ENCODE measurements at places on chromosomes 5 and 9.
A peak's percentile ranks its signal among the peaks of the same experiment; 100 is the strongest.

GRCh38 chr5:133947431-133947841, 21.0 kb downstream of the C5orf15 start:
- DNase-seq = no peak
- H3K27ac ChIP-seq = no peak overlapping the region
- peaks cover 4% of the 10 kb centered on the region for H3K4me1 ChIP-seq
- H3K4me3 ChIP-seq = no peak overlapping the region

DNA sequence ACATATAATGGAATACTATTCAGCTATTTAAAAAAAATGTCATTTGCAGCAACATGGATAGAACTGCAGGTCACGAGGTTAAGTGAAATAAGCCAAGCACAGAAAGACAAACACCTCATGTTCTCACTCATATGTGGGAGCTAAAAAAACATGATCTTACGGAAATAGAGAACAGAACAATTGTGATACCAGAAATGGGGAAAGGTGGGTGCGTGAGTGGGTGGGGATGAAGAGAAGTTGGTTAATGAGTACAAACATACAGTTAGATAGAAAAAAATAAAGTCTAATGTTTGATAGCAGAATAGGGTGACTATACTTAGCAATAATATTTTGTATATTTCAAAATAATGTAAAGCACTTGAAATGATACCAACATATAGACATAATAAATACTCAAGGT, 38.7 kb downstream of the FAM114A2 start:
- no peak for DNase-seq
- H3K36me3 ChIP-seq = peaks cover 45% of the 10 kb centered on the region
- H3K4me3 ChIP-seq = no peak overlapping the region
- H3K27ac ChIP-seq = no peak overlapping the region
- no peaks in the 10 kb centered on the region for H3K27me3 ChIP-seq
- H3K4me1 ChIP-seq = no peaks in the 10 kb centered on the region

DNA sequence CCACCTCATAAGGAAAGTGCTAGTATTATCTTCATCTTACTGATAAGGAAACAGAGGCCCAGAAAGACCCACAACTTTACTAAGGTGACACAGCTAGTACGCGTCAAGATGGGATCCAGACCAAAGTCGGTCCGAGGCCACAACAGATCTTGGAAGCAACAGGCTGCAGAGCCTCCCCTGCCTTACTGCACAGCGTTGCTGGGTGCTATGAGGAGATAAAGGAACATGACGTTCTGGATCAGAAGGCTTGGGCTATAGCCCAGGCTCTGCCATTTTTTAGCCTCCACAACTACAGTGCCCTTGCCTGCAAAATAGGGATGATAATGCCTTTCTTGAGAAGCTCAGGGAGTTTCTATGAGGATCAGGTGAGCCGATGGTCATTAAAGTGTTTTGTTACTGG, 144.1 kb downstream of the NMUR2 start:
- H3K4me1 ChIP-seq = no peaks in the 10 kb centered on the region
- DNase-seq = no peak
- no peaks in the 10 kb centered on the region for H3K36me3 ChIP-seq
- H3K4me3 ChIP-seq = no peak overlapping the region
- peaks cover 13% of the 10 kb centered on the region for H3K27me3 ChIP-seq
- no peak overlapping the region for H3K27ac ChIP-seq

DNA sequence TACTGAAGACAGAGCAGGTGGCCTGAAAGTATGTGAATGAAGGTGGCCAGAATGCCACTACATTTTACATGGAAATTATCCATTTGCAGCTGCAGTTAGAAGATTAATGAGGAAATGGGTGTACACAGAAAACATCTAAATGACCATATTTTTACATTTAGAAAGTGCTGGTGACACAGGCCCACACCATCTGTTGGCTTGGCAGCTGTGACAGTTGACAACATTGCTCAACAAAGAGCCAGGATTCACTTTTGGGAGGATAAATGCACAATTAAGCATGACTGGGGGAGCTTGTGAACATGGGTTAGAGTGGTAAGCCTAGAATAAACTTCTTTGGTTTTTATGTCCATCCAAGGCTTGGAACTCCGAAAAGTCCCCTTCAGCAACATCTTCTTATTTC, 360.5 kb downstream of the KCTD16 start:
- H3K4me1 ChIP-seq = no peaks in the 10 kb centered on the region
- H3K27me3 ChIP-seq = no peaks in the 10 kb centered on the region
- no peak overlapping the region for H3K27ac ChIP-seq
- no peak for DNase-seq

- no peak for DNase-seq
- H3K4me1 ChIP-seq = no peaks in the 10 kb centered on the region
- H3K27ac ChIP-seq = no peak overlapping the region
- peaks cover 56% of the 10 kb centered on the region for H3K36me3 ChIP-seq
- no peaks in the 10 kb centered on the region for H3K27me3 ChIP-seq
Measured at GRCh38 chr5:154010660-154011059, 28.1 kb downstream of the FAM114A2 start.

DNA sequence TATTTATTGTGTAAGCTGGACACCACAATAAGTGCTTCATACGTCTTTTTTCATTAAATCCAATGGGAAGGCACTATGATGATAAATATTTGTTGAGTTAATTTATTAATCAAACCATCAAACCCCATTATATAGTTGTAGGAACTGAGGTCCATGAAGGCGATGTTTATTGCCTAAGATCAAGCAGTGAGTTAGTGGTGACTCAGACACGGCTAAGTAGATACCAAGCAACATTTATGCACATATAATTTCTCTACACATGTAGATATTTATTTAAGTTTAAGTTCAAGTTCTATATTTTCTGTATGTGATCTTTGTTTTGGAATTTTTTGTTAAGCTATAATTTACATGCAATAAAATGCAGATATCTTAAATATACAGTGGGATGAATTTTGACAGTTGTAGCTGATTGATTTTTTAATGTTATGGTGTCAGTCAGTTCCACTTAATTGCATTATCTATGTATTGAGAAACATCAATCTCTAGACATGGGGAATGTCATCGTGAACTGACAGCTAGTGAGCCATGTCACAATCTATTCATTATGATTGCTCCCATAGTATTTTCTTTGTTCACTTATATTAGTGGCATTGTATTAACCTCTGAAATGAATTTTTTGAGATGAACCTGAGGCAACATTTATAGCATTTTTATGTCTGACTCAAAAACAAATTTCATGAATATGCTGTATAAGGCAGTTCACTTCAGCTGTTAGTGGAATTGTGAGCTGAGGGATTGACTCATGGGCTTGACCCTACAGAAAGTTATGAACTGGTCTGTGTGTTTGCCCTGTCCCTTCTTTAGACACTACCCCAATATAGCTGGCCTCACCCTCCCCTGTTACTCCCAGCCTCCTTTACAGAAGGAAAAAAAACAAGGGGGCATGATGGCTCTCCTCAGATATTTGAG, 11.9 kb upstream of the GARNL3 start:
- no peak overlapping the region for H3K4me3 ChIP-seq
- H3K4me1 ChIP-seq = peaks cover 3% of the 10 kb centered on the region
- H3K36me3 ChIP-seq = peaks cover 6% of the 10 kb centered on the region

DNA sequence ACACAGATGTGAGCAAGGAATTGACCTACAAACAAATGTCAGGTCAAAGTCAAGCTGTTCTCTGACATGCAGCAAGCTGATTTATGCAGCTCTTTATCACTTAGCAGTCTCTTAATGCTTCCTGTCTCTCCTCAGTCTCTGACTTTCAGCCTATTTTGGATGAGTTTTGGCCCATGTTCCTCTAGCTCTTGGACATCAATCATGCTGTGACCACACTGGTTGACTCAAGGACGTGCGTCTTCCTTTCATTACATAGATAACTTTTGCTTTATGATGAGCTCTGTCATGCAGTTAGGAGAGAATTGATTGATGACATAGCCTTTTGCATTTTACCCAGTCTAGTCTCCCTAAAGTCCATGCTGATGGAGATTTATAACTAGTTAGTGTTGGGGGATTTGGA, 9.4 kb upstream of the REEP5 start:
- DNase-seq = no peak
- no peaks in the 10 kb centered on the region for H3K27me3 ChIP-seq
- H3K27ac ChIP-seq = peak overlapping the region; percentile 66
- H3K4me3 ChIP-seq = no peak overlapping the region
- peaks cover 38% of the 10 kb centered on the region for H3K4me1 ChIP-seq
- H3K36me3 ChIP-seq = no peaks in the 10 kb centered on the region

DNA sequence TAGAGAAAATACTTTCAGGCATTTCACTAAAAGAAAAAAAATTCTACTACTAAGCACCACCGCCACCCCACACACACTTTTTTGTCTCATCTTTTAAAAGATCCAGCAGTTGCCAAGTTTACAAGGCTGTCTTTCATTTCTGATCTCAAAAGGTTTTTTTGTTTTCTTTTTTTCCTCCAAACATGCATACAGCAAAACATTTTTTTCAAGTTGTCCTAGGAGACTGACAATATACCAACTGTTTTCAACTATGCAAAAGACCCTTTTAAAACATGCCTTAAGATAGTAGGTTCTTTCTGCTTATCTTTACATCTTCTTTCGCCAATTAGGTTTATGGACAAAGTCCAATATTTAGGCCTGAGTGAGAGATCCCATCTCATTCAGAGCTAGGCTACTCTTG, 65.2 kb downstream of the HMHB1 start:
- H3K4me1 ChIP-seq = no peaks in the 10 kb centered on the region
- no peak overlapping the region for H3K4me3 ChIP-seq
- H3K27ac ChIP-seq = no peak overlapping the region
- H3K36me3 ChIP-seq = no peaks in the 10 kb centered on the region
- no peak for DNase-seq
- H3K27me3 ChIP-seq = peaks cover 5% of the 10 kb centered on the region

GRCh38 chr5:172721455-172722326, 49.3 kb downstream of the DUSP1 start:
- H3K4me1 ChIP-seq = peaks cover 4% of the 10 kb centered on the region
- no peak overlapping the region for H3K4me3 ChIP-seq
- peaks cover 4% of the 10 kb centered on the region for H3K27me3 ChIP-seq
- no peak for DNase-seq

DNA sequence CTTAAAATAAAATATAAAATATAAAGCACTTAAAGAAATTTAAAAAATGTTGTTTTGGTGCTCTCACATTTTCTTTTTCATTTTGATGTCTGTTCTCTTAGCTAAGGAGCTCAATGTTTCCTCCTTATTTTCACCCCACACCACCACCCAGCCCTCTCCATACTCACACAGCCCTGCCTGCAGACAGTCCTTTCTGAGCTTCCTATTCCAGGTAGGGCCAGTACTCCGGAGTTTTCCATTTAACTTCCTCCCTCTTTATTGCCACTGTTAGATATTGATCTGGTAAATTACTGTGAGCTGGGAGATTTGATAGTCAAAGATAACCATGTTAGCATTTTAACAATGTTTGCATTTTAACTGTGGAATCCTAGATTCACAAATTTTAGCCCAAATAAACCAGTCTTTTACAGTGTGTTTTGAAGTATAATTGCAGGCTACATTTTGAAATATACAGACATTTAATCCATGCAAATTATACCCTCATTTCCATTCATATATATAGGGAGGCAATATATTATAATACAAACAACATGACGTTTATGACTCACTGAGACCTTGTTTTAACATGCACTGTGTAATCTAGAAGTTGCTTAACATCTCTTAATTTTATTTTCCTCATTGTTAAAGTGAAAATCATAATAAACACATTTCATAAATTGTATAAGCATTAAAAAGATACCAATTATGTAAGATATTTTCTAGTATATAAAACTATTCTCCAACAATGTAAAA, 927.1 kb downstream of the NR2F1-AS1 start:
- H3K27ac ChIP-seq = no peak overlapping the region
- no peaks in the 10 kb centered on the region for H3K4me1 ChIP-seq
- DNase-seq = no peak

- DNase-seq = no peak
- peak overlapping the region; percentile 98 for H3K4me3 ChIP-seq
- H3K27me3 ChIP-seq = no peaks in the 10 kb centered on the region
- peaks cover 14% of the 10 kb centered on the region for H3K4me1 ChIP-seq
- no peaks in the 10 kb centered on the region for H3K36me3 ChIP-seq
- peak overlapping the region; percentile 100 for H3K27ac ChIP-seq
Measured at GRCh38 chr5:43482490-43483297, 971 bp downstream of the TMEM267 start.

DNA sequence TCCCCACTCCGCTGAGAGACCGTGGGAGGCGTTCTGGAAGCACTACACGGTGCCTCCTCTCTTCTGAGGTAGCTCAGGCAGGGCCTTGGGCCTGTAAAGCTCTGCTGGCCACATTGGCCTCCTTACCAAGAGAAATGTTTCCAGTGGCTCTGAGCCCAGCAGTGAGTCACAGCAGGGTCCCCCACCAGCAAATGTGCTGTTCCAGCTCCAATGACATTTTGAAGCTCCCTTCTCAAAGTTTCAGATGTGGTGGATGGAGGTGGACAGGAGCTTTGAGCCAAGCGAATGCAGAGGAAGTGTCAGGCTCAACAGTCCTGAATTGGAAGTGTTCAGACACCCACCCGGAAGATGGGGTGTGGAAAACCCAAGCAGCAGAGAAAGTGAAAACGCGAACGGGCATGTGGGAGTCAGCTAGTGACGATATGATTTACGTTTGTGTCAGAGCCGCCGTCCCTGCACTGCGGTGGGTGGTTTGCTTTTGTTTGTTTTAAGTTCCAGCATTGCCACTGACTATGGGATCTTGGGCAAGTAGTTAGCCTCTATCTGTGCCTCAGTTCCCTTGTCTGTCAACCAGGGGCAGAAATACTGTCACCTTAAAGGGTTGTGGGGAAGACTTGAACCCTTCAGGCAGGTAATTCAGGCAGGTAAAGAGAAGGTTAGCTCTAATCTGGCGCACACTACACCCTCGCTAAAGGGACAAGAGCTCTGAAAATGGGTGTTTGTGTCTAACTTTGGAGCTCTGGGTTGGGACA, 38.2 kb downstream of the C5orf15 start:
- peaks cover 57% of the 10 kb centered on the region for H3K4me1 ChIP-seq
- peak overlapping the region; percentile 68 for H3K4me3 ChIP-seq
- H3K27ac ChIP-seq = peak overlapping the region; percentile 94
- H3K27me3 ChIP-seq = no peaks in the 10 kb centered on the region
- peak; percentile 38 for DNase-seq
- H3K36me3 ChIP-seq = no peaks in the 10 kb centered on the region

- peak; percentile 5 for DNase-seq
- H3K4me3 ChIP-seq = peak overlapping the region; percentile 90
- H3K4me1 ChIP-seq = peaks cover 20% of the 10 kb centered on the region
- H3K27ac ChIP-seq = peak overlapping the region; percentile 98
Measured at GRCh38 chr5:96703384-96703920, 41.3 kb downstream of the CAST start.

DNA sequence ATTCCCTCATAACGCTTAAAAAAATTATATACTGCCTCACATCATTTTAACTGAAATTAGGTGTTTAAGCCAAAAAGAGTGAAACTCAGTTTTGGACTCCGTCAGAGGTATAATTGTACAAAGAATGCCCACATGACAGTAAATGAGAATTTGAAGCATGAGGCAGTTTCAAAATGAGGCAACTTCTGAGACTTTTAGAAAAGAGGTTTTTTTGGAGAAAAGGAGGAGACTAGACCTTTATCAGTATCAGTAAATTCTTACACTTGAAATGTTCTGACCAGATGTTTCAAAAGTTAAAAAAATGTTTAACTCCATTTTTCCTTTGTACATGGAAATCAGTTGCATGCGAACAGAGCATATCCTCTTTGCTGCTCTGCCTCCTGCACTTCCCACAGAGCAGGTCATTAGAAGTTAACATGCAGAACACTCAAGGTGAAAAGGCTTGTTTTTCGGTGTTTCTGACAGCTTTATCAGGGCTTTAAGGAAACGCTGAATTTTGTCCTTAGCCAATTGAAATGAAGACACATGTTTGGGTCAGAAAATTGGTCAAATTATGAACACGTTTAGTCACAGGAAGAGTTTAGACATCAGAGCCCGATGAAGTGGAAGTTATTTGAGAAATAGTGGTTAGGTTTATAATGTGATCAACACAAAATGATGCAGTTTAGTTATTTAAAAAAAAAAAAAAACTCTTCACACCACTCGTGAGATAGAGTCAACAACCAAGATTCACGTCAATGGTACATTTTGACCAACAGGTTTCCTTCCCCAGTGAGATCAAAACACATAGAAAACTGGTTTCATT, 59.5 kb downstream of the PIK3R1 start:
- H3K4me3 ChIP-seq = no peak overlapping the region
- H3K27ac ChIP-seq = peak overlapping the region; percentile 81
- H3K27me3 ChIP-seq = no peaks in the 10 kb centered on the region
